Mucosa of gallbladder (tissue), 1 donor: ENCODE measurements at places on chromosomes 5 and 9. TPM values are rescaled to one million over a fixed set of nuclear protein-coding genes. Genes with fewer than 3 reads are reported as not detected.

Gene FGF10
- 3.5 TPM for total RNA-seq

GRCh38 chr5:111194925-111195324 lies 29.3 kb upstream of the CAMK4 start:
- DNase-seq = no peak

- DNase-seq = peak; percentile 29
Observed at GRCh38 chr9:91900055-91900796, 49.8 kb downstream of the ROR2 start.

DNA sequence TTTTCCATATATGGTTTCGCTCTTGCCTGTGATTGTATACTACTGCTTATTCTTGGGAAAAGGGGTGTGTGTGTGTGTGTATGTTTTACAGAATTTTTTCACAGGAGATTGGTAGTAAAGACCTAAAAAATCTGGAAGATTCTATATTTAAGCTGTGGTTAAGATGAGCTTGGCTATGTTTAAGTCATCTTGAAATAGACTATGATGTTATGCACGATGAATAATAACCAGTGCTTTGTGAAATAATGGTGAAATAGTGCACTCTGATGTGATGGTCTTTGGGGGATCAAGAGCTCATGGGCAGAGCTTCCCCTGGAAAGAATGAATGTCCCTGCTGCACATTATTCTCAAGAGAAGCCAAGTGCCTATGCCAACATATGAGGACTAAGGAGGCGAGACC lies 301.0 kb downstream of the ACTL7B start:
- DNase-seq = no peak

Gene PDZD2
- total RNA-seq = 2.7 TPM

Gene NR4A3
- total RNA-seq = 7.5 TPM

Gene RLN2
- total RNA-seq = not detected

Gene CENPK
- total RNA-seq = 2.2 TPM

DNA sequence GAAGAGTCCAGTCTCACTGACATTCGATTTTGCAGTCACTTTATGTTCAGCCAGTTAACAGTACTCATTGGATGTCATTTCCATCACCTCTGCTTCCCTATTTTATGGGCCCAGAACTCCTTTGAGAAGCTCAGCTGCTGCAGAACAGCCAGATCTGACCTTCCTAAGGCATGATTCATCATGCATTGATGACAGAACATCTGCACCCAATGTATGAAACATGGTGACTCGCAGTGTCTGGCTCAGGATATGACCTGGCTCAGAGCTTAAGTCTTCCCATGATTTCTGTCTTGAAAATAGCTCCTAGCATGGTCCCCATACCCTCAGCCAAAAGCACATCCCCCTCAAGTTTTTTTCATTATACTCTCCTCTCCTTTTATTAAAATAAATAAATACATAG lies 92.6 kb upstream of the TRIM32 start:
- DNase-seq = no peak

DNA sequence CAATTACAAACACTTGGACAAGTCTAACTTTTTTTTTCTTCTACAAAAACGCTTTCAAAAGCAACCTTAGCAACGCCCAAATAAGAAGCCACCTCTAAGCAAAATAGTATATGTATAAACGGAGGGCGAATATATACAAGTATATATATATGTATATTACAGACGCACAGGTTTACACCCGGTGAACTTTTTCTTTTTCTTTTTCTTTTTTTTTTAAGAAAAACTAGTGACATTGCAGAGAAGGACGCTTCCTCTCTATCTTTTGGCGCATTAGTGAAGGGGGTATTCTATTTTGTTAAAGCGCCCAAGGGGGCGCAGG lies 200 bp downstream of the NPR3 start:
- no peak for DNase-seq

Gene LTC4S
- total RNA-seq = 26.0 TPM

- no peak for DNase-seq
Observed at GRCh38 chr9:124843456-124844034, 9.7 kb upstream of the WDR38 start.

Gene CRHBP
- total RNA-seq = 1.5 TPM
